ENCODE measurements at places on chromosomes 7 and 10.

- no peak for DNase-seq
Measured at GRCh38 chr7:30460246-30460633, 18.3 kb downstream of the NOD1 start.

DNA sequence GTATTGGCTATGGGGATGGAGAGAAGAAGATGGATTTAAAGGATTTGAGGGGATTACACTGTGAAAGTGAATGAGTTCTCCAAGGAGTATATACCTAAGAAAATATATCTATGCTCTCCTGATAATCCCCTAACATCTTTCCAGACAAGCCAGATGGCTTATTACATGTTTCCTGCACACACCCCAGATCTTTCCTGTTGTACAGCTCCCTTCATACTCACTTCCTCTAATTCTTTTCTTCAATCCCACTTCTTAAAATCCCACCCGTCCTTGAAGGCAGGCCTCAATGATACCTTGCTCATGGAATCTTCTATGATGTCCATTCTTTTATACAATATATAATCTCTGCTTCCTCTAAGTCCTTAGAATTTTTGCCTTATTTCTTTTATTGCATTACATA lies 317.2 kb upstream of the DGKB start:
- DNase-seq, result no peak

DNA sequence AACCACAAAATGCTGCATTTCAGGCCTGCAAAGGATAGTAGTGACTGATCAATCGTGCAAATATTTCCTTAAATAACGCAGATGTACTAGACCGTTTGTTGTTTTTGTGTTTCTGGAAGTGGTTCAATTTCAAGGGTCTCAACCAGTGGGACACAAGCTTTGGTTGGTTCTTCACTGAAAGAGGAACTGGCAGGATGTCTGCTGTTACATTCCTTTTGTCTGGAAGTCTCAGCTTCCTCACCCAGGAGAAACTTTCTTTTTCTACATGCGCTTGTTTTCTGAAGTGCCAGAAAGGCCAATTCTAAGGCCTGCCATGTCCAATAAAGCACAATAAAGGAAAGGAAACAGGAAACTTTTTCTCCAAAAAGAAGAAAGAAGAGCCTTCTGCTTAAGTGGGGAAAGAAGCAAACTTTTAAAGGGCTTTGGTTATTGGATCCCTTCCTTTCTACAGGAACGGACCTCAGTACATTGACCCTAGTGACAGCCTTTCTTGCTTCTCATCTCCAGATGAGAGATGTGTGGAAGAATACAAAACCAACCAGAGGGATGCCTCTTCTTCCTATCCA lies 4.1 kb downstream of the DKK1 start:
- DNase-seq, result no peak

- DNase-seq, result no peak
Measured at GRCh38 chr10:96513305-96513697, 425 bp downstream of the TLL2 start.

DNA sequence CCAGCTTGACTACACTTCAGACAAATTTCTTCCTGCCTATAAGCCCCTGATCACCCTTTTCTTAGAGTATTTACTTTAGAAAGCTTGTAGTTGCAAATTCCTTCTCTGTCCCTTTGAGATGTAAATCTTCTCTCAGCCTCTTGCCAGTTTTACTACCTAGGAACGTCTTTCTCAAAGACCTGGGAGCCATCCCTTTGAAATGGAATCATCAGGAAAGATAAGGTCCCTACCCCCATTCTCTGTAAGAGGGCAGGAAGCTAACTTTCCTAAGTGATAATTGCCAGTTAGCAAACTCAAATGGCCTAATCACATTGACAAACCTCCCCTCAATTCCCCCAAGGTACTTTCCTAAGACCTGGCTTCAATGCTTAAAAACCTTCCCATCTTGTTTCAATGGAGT lies 304.5 kb downstream of the MDFIC start:
- no peak for DNase-seq

GRCh38 chr7:47601119-47601880 lies 19.4 kb upstream of the TNS3 start:
- no peak for DNase-seq

GRCh38 chr7:98774884-98775283 lies 94.9 kb downstream of the TMEM130 start:
- DNase-seq, result no peak

DNA sequence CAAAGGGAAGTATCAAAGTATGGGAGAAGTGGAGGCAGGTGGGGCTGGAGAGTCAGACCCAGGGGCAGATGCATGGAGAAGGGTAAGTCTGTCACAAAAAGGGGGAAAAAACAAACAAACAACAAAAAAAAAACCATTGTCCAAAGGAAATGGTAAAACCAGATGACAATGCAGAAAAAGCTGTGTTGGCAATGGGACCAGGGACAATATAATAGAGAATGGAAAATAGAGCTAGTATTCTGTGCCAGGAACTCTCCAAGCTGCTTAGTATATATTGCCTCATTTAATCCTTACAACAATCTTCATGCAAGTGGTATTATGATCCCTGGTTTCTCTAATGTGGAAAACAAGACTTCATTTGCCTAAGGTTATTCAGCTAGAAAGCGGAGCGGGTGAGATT lies 13.1 kb upstream of the KDM7A start:
- DNase-seq, result no peak

Measured in GM12864 (cell line).